ENCODE measurements at places on chromosomes 3 and 15. TPM values are rescaled to one million over a fixed set of nuclear protein-coding genes. Genes with fewer than 3 reads are reported as not detected.

GRCh38 chr15:64781299-64781698 is 5.9 kb upstream of the RBPMS2 start:
- DNase-seq: no peak

DNA sequence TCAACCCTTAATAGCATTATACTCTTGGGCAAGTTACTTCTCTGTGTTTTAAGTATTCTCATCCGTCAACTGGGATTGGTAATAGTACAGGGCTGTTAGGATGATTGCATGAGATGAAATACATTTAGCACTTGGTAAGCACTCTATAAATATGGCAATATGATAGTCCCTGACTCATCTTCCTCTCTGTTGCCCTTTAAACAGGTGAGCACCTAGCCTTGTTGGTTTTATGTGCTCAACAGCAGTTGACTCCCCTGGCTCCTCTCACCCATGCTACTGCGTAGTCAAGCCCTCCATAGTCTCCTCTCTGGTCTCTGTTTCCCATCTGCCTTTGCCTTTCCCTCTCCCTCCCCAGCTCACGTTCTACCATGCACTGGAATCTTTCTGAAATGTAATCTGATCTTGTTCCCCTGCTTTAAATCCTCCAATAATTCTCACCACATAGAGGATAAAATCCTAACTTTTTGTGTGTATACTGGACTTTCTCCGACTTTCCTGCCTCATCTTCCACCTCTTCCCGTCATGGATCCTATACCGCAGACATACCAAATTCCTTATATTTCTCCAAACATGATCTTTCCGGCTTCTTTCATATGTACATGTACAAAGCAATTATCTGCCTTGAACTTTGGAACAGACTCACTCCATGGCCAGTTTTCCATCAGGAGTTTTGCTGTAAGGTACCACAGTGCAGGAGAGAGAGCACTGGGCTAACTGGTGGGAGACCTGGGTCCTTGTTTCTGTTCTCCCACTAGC is 42.3 kb downstream of the FSD2 start:
- no peak for DNase-seq

DNA sequence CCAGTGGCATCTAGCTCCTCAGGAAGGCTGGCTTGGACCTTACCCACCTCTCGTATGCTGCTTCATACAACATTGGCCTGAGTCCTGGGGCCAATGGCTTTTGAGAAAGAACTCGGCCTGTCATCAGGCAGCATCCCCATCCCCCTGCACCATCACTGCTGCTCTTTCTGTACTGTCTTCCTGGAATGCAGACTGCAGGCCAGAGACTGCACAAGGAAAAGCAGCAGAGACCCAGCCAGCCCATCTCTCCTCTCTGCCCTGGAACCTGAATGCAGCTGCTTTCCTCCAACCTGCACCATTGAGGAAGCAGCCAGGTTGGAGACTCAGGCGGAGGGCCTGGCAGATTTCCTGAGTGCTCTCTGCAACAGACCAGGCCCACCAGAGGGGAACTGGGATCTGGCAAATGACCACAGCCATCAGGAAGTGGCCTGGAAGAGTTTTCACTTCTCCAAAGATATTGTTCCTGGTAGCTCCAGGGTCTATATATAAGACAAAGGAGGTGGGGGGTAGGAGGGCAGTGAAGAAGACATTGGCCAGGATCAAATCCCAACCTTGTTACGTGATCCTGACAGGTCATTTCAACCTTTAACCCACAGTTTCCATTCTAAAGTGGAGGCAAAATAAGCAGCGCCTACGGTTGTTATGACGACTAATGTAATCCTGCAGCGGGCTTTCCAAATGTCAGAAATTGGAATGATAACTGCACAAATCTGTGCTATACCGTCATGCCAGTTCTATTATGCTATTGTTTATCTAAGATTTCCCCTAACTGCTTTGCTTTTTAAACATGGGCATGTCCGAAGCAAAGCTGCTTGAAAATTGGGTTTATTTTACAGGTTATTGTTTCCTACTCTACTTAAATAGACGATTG is 24.4 kb upstream of the RAB7A start:
- DNase-seq: no peak

GRCh38 chr3:149085828-149086231 is 503 bp downstream of the HLTF start:
- no peak for DNase-seq

- DNase-seq: peak; percentile 80
Measured at GRCh38 chr3:9915254-9916141, 1.4 kb upstream of the IL17RC start.

- DNase-seq: no peak
Measured at GRCh38 chr3:57434041-57434440, 110.1 kb downstream of the DNAH12 start.

DNA sequence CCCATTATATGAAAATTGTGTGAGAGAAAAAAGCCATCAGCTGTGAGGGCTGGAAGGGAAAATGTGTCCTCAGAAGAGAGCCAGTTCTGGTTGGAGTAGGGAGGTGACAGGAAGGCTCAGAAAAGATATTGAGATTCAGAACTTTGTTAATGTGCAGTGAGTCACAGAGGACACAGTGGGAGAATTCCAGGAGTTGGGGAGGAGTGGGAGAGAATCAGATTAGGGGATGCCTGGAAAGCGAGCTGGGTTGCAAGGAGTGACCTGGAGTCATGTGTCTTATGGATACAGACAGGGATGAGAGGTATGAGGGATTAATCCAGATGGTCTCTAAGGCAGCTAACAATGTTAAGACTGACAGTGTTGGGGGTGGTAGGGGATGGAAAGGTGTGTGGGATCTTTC is 67.5 kb downstream of the CHST2 start:
- DNase-seq: no peak

- no peak for DNase-seq
Measured at GRCh38 chr3:5458526-5458925, 271.0 kb downstream of the EDEM1 start.

GRCh38 chr3:140610544-140610943 is 67.3 kb upstream of the TRIM42 start:
- DNase-seq: no peak

- no peak for DNase-seq
Measured at GRCh38 chr3:150515210-150515609, 31.1 kb downstream of the SERP1 start.

DNA sequence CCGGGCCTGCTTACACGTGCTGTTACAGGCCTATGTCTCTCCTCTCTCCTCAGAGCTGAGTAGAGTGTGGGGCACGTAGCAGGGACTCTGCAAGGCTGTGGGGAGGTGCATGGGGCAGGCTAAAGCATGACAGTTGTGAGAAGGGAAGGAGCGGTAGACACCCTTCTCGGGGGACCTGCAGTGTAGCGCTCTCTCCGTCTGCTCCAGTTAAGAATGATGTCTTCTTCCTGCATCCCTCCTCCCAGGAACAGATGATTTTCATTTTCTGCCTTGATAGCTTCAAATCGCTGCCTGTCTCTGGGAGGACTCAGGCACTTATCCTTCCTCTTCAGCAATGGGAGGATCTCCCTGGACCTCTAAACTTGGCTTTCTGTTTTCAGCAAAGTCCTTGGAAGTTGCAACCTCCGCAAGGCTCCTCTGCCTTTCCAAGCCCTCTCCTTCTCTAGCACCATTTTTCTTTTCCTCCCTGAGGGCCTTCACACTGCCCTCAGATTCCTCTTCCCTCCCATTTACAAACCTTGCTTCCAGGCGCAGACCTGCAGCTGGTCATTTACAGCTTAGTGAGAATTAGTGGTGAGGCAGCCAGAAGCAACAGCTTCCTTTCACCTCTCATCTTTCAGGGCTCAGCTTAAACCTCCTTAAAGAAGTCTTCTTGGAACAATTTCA is 23.4 kb upstream of the TLE3 start:
- DNase-seq: no peak

GRCh38 chr15:25527118-25527517 is 88.3 kb upstream of the UBE3A start:
- no peak for DNase-seq

Gene P2RY13
- 1.4 TPM for polyA plus RNA-seq

Gene CLSTN2
- polyA plus RNA-seq: 2.5 TPM

Gene SEMA5B
- polyA plus RNA-seq: 23.8 TPM

Gene AKAP13
- 71.1 TPM for polyA plus RNA-seq

All from hindlimb muscle (tissue), 1 donor.